ENCODE measurements at places on chromosomes 3 and 15. TPM values are rescaled to one million over a fixed set of nuclear protein-coding genes. Genes with fewer than 3 reads are reported as not detected.

Gene SNAPC5
- total RNA-seq, result 29.6 TPM

Gene ARPC4
- 164 TPM for total RNA-seq

Gene SAMD7
- not detected for total RNA-seq

Gene NMNAT3
- 6.4 TPM for total RNA-seq

Gene DUOXA1
- 1.4 TPM for total RNA-seq

- DNase-seq, result no peak
- no peak overlapping the region for H3K27ac ChIP-seq
- no peaks in the 10 kb centered on the region for H3K36me3 ChIP-seq
- no peaks in the 10 kb centered on the region for H3K27me3 ChIP-seq
- H3K4me3 ChIP-seq, result no peak overlapping the region
These were observed 92.2 kb downstream of the MYLK start for GRCh38 chr3:123791898-123792297.

GRCh38 chr3:38210141-38210757 is 44.9 kb downstream of the OXSR1 start:
- H3K36me3 ChIP-seq, result no peaks in the 10 kb centered on the region
- H3K4me1 ChIP-seq, result no peaks in the 10 kb centered on the region
- no peak for DNase-seq
- H3K4me3 ChIP-seq, result no peak overlapping the region
- H3K27ac ChIP-seq, result no peak overlapping the region

GRCh38 chr15:40407330-40407990 is 1.9 kb downstream of the IVD start:
- H3K4me1 ChIP-seq, result peaks cover 15% of the 10 kb centered on the region
- no peak overlapping the region for H3K4me3 ChIP-seq
- no peak overlapping the region for H3K27ac ChIP-seq
- no peaks in the 10 kb centered on the region for H3K27me3 ChIP-seq
- H3K36me3 ChIP-seq, result peaks cover 20% of the 10 kb centered on the region

DNA sequence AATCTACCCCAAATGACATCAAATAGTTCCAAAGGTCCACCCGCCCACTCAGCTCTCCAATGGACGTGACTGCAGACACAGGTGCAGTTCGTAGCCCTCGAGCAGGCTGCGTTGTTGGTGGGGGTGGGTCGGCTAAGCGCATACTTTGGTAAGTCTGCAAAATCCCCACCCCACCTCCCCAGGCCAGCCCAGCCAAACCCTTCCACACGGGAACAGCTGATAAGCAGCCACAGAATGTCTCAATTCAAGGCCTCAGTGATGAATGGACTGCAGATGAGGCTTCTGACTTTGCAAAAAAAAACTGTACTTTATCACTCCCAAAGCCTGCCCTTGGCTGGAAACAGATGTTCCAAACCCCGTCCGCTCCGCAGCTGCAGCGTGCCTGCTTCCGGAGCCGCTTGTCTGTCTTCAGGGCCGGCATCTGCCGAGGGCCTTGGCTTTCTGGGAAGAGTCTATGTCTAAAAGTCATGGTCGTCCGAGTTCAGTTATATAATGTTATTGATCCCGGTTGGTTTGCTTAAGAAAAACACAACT is 38.2 kb downstream of the PCSK6 start:
- no peaks in the 10 kb centered on the region for H3K4me1 ChIP-seq
- no peak overlapping the region for H3K4me3 ChIP-seq
- no peak overlapping the region for H3K27ac ChIP-seq
- H3K36me3 ChIP-seq, result no peaks in the 10 kb centered on the region
